LoVo (cell line): ENCODE measurements at places on chromosomes 12 and 14.

DNA sequence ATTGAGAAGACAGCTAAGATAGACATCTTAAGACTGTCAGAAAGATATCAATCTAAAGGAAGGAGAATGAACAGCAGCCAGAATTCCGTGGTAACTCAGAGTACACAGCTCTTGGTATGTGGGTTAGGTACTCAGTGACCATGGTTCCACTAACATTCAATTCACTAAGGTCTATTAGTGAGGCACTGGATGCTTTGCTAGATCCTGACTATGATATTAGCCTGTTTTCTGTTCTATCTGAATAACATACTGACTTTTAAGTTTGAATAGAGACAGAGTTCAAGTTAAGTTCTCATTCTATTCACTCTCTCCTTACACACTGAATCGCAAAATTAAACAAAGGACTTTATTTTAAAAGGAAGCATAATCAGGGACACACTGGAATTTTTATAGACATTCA lies 106.4 kb downstream of the PRKD1 start:
- no peak for DNase-seq

DNA sequence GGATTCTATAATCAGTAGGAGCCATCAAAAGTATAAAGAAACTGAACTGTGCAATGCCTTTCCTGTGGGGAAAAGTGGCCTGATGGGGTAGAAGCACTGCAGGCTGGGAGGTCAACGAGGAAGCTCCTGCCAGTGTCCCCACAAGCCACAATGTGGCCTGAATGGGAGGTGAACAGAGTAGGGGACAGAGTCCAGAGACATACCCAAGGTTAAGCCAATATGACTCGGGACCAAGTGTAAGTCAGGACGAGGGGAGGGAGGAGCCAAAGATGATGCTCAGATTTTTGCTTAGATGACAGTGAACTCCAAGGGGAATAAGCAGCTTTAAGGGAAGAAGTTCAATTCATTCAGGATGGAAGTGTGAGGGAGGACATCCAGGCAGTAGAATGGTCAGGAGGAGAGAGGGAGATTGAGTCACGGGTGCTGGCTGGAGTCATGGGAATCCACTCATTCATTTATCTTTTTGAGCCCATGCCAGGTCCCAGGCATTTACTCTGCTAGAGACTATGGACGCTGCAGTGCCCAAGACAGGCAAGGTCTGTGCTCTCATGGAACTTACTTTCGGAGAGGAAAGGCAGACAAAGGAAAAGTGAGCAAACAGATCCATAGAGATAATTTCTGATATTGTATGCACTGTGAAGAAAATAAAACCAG lies 29.1 kb downstream of the DPF3 start:
- DNase-seq = no peak

- no peak for DNase-seq
These were observed 160.7 kb upstream of the CCND2 start for GRCh38 chr12:4112734-4113325.

- DNase-seq = no peak
These were observed 66.6 kb downstream of the FLRT2 start for GRCh38 chr14:85596562-85596961.

GRCh38 chr14:95264271-95264973 lies 55.3 kb downstream of the CLMN start:
- no peak for DNase-seq

DNA sequence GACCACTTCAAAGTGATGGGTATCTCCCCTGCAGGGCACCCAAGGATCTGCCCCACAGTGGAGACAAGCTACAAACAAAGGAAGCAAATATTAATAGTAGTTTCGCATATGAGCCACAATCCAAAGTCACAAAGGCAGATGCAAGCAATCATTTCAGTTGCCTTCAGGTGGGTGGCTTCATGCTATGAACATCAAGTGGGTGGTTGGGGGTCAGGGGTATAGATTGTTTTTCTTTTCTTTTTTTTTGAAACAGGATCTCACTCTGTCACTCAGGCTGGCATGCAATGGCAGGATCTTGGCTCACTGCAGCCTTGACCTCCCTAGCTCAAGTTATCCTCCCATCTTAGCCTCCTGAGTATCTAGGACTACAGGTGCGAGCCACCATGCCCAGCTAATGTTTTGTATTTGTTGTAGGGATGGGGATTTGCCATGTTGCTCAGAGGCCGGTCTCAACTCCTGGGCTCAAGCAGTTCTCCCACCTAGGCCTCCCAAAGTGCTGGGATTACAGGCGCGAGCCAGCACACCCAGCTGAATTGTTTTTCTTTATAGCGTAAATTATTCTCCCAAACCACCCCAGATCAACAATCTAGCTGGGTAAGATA lies 13.4 kb upstream of the NT5DC3 start:
- DNase-seq = no peak

DNA sequence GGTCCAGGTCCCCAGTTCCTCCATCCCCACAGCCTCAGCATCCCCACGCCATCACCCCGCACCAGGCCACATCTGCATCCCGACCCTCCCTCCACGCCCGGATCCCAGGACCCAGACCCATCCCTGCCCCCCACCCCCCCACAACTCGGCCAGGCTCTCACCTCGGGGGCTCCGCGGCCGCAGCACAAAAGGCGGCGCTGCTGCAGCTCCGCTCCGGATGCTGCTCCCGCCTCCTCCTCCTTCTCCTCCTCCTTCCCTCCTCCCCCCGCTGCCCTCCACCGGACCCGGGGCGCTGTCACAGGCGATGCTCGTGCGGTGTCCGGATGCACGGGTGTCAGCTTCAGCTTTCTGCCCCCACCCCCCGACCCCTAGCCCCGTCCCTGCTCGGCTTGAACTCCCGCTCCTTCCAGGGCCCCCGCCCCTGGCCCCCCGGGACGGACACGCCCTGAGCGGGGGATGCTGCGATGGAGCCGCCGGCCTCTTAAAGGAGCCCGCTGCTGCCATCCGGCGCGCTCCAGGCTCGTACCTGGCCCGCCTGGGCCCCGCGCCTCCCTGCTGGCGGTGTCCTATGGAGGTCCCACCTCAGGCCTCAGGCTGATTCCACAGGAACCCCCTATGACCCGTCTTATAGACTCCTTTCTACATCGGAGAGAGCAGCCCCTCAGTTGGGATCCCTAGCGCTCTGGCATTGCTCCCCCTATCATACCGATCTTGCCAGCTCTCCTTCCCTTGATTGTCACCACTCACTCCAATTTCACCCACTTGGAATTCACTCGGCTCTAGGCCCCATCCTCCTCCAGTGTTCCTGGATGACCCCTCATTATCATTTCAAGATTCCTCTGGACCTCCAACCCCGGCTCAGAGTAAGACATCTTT lies at the start of gene MAP3K12:
Gene MAP3K12, minus strand, starts transcription at position 193 of the 876 bp plus-strand sequence. CDS start 12,067 bp downstream, outside the sequence.
- DNase-seq = no peak

GRCh38 chr12:92745856-92746550 lies 43.2 kb downstream of the PLEKHG7 start:
- DNase-seq = peak; percentile 52

DNA sequence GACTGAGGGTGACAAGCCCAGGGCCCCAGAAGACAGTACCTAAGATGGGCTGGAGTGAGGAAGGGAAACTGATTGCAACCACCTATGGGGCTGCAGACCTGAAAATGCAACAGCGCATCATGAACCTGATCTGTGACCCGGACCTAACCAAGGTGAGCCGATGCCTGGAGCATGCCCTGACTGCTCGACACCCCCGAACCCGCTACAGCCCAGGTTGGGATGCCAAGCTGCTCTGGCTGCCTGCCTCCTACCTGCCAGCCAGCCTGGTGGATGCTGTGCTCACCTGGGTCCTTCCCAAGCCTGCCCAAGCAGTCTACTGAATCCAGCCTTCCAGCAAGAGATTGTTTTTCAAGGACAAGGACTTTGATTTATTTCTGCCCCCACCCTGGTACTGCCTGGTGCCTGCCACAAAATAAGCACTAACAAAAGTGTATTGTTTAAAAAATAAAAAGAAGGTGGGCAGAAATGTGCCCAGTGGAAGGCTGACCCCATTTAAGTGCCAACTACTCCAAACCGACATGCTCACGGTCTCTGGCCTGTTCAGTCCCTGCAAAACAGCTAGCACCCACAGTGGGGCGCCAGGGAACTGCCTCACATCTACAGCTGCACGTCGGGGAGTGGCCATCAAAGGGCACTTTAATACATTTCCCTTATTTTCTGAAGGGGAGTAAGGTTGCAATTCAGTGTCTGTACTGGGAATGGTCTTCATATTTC lies 4.2 kb downstream of the RDH5 start:
- DNase-seq = no peak

- no peak for DNase-seq
These were observed 76.4 kb upstream of the ANO4 start for GRCh38 chr12:100718187-100718586.

DNA sequence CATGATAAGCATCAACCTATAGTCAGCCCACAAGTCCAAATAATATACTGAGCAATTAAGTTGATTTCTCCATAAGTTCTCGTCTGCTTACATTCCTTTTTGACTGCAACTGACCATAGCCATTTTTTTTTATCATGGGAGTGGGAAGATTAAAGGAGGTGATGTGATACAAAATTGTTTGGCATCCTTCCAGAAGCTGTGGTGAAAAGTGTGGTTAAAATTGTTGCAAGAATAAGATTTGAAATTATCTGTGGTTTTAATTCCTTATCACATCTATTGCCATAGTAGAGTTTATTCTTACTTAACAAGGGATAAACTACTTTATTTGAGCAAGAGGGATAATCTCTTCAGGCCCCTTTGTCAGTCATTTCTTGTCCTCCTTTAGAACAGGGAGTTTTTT lies 50.7 kb downstream of the LIN52 start:
- DNase-seq = peak; percentile 35

- DNase-seq = no peak
These were observed 152.3 kb downstream of the DIO2 start for GRCh38 chr14:80059041-80059440.

DNA sequence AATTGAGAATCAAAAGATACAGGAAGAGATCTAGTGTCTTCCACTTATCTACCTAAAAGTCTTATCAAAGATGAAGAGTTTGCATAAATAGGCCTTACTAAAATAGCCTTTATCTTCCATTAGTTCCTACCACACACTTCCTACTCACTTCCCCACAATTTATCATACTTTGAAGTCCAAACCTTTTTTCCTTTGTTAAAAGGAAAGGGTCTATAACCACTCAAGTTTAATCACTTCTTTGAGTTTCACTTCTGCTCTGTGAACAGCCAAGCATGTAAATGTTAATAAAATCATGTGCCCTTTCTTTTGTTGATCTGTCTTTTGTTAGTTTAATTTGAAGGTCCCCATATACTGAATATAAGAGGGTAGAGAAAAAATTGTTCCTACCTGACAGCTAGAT lies 114.5 kb downstream of the PHLDA1 start:
- DNase-seq = no peak

GRCh38 chr14:48814562-48814961 lies 771.6 kb downstream of the RPS29 start:
- no peak for DNase-seq

GRCh38 chr14:77485256-77485655 lies 13.4 kb downstream of the ISM2 start:
- DNase-seq = no peak
